Nucleus accumbens (tissue), 56 donors: ENCODE measurements at places on chromosomes 2 and 18.

GRCh38 chr18:49690312-49690711 lies 123.0 kb downstream of the ACAA2 start:
- no peak for DNase-seq

DNA sequence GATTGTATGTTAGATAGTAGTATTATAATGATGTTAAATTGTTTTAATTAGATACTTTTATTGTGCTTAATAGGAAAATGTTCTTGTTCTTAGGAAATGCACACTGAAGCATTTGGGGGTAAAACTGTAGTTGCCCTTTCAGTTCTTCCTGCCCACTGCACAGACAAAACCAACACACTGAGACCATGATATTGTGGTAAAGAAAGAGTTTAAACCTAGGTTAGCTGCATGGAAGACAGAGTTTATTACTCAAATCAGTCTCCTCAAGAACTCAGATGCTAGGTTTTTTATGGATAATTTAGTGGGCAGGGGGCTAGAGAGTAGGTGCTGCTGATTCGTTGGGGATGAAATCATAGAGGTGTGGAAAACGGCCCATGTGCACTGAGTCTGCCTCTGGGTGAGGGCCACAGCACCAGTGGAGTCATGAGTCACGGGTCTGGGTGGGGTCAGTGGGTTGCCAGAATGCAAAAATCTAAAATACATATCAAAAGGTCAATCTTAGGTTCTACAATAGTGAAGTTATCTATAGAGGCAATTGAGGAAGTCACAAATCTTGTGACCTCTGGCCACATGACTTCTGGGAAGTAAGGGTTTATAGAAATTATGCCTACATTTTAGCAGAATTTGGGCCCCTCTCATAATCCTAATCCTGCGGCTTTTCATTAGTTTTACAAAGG lies 283.4 kb upstream of the FBXO11 start:
- no peak for DNase-seq

DNA sequence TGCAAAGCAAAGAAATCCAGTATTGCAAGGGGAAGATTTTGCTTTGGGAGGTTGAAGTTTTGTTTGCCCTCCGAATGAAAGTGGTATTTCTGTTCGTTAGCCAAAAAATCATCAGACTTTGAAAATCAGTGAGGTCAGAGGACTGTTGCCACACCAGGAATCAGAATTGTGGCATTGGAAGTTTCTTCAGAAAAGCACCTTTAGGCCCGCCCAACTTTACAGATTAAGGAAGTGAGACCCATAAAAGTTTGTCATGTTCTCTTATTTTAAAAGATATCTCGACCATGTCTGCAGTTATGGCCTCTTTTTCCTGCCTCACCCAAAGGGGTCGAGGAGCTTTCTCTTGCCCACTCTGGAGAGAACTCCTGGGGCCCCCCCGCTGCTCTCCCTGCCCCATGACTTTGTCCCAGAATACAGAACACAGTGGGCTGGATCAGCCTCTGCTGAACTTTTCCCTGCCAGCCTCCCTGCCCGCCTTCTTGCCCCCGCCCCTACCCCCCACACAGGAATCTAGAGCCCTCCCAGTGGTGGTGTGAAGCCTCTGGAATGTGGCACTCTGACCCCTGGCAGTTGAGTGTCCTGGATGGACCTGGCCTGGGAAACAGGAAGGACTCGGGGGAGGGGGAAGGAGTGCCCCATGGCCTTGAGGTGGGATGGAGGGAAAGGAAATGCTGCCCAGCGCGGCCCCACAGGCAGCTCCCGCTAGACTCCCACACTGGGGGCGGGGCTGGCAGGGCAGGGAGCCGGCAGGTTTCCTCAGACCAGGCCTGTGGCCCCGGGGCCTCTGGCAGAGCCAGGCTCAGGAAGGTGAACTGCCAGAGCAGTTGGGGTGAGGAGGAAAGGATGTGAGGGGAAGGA lies 25.3 kb downstream of the CRIM1 start:
- no peak for DNase-seq

- DNase-seq: no peak
Observed at GRCh38 chr18:4593895-4594294, 138.8 kb upstream of the DLGAP1 start.
